ENCODE measurements at places on chromosomes 4 and X. TPM values are rescaled to one million over a fixed set of nuclear protein-coding genes. Genes with fewer than 3 reads are reported as not detected.

The CACNA1F gene
- total RNA-seq: 0.26 TPM

The DKK2 gene
- under 0.01 TPM for total RNA-seq

The AIFM1 gene
- total RNA-seq: 23.1 TPM

The DMRTC1 gene
- not detected for total RNA-seq

The GPM6B gene
- 1.0 TPM for total RNA-seq

The TREX2 gene
- total RNA-seq: 1.8 TPM

The TBCK gene
- 69.9 TPM for total RNA-seq

The PDE6B gene
- 2.8 TPM for total RNA-seq

The TBX22 gene
- total RNA-seq: not detected

The FREM3 gene
- total RNA-seq: not detected

All from fibroblast of lung (primary cell).